ENCODE measurements at places on chromosomes 12 and 14.
A peak's percentile ranks its signal among the peaks of the same experiment; 100 is the strongest.

DNA sequence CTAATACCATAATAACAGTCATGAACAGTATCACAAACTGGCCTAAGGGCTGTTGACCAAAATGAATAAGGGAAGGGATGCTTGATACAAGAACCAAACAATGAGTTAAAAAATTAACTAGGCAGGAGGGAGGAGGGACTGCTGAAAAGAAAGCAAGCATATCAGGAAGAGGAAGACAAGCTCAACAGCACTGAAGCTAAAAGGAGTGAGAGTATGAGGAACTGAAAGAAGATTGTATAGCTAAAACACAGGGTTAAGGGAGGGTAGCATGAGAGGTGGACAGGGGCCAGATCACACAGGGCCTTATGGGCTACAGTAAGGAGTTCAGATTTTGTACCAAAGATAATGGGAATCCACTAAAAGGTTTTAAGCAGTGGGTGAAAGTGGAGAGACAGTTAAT, 34.1 kb downstream of the ITGA7 start:
- DNase-seq, result no peak

DNA sequence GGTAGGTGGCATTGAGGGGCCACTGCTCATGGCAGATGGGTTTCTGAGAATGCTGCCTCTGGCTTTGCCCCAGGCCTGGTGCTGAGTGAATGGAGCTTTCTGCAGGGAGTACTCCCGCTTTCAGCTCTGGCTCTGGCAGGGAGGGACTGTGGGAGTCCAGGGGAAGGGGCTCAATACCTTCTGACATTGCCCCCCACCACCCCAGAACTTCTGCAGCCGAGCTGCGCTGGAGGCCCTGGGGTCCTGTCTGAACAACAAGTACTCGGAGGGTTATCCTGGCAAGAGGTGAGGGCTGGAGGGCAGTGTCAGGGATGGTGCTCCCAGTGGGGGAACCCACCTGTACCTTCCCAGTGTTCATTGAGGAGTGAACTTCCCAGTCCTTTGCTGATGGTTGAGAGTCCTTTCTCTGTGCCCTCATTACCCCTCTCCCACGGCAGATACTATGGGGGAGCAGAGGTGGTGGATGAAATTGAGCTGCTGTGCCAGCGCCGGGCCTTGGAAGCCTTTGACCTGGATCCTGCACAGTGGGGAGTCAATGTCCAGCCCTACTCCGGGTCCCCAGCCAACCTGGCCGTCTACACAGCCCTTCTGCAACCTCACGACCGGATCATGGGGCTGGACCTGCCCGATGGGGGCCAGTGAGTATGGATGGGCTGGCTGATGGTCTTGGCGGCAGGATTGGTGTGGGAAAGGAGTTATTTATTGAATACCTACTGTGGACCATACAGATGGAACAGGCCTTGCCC, 1.9 kb downstream of the SHMT2 start:
- no peak for DNase-seq

- DNase-seq, result no peak
These were observed 14.5 kb upstream of the IL22 start for GRCh38 chr12:68267892-68268396.

GRCh38 chr12:51517800-51518199, 73.2 kb upstream of the SCN8A start:
- no peak for DNase-seq

GRCh38 chr14:59229653-59230406, 41.4 kb downstream of the DAAM1 start:
- DNase-seq, result peak; percentile 3

GRCh38 chr12:6635856-6636531, at the start of gene LPAR5:
LPAR5 (minus strand) TSS chr12:6635959; CDS start chr12:6621248, 14,711 bp downstream.
- DNase-seq, result peak; percentile 26

DNA sequence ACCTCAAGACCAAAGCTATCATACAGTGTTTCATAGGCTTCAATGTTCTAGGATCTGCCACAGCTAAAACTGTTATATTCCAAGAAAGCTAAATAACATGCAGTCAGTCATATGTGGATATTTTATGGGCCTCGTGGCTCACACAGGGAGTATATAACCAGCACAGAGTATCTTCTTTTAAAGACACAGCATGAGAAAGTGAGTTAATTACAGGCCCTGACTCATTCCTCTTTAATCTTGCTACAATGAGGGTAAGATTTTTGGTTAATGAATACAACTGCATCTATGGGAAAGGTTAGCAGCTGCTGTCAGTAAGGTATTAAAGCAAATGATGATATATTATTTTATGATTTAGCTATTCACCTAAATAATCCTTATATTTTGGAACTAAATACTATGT, 111.0 kb downstream of the TRAFD1 start:
- no peak for DNase-seq

DNA sequence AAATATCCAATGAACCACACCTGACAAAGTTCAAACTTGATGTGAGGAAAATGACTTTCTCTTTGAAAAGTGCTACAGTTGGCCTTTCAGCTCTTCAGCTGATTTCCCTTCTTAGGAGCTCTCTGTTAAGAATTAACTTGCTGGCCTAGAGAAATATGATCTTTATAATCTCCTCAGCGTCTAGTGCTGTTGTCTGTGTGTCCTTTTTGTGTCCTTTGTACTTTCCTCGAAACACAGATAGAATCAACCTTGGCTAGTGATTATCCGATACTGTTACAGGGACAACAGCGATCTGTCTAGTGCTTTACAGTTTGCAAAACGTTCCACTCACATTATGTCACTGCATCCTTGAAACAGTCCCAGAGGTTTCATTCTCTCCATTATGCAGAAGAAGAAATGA, 162.8 kb upstream of the RMST start:
- DNase-seq, result no peak

- DNase-seq, result no peak
These were observed 456.6 kb upstream of the TMPO start for GRCh38 chr12:98058838-98059237.

GRCh38 chr14:89469210-89470198, 52.5 kb upstream of the FOXN3 start:
- no peak for DNase-seq

GRCh38 chr12:123916729-123917128, 55.9 kb downstream of the CCDC92 start:
- DNase-seq, result peak; percentile 38

DNA sequence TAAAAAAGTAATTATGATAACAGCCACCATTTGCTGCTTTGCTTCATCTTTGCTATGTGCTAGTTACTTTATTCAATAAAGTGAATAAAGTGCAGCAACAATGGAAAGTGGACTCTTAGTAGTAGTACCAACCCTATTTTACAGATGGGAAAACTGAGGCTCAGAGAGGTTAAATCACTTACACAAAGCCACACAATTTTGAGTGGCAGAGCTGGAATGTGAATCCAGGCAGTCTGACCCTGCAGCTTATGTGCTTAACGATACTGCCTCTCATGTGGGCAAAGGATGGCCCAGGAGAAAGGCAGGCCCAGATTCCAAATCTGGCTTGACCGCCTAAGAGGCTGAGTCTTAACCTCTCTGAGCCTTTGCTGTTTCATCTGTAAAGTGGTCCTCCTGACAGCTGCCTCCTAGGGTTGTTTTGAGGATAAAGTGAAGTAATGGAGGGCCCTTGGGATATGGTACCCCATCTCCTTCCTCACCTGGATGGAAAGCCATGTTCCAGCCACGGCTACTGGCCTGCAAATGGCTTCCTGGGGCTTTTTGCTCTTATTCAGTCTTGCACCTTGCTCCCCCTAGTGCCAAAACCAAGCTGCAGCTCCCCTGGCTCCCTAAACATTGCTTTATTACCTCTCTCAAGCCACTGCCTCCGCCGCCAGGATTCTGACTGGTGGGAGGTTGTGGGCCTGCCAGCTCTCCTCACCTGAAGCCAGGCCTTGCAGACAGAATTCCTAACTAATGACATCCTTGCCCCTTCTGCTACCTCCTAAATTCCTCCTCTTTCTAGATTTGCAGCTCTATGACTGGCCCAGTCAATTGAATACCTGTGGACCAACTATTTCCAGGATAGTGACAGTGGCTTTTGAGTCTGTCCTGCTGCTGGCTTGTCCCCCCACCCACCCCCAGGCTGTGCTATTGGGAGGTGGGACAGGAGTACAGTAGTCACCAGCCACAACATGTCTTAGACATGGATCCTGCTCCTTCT, 283.3 kb upstream of the PWP1 start:
- peak; percentile 64 for DNase-seq

- no peak for DNase-seq
These were observed 19.8 kb downstream of the INSM2 start for GRCh38 chr14:35553808-35554207.

DNA sequence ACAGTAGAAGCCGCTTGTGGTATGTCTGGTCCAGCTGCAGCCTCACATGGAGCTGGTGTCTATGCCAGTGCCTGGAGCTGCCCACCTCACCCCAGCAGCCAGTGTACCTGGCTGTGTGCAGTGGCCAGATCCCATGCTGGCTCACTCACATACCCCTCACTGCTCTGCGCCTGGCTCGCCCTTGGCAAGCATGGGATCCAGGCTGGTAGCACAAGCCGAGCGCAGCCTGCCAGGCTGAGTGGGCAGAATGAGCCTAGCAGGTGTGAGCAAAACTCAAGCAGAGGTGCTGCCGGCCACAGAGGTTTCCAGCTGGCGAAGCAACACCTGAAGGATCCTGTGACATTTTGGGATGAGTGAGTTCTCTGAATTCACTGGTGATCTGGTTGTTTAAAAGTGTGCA, 5.0 kb upstream of the BTBD7 start:
- no peak for DNase-seq

- no peak for DNase-seq
These were observed 13.0 kb downstream of the TBX5 start for GRCh38 chr12:114392909-114393308.

DNA sequence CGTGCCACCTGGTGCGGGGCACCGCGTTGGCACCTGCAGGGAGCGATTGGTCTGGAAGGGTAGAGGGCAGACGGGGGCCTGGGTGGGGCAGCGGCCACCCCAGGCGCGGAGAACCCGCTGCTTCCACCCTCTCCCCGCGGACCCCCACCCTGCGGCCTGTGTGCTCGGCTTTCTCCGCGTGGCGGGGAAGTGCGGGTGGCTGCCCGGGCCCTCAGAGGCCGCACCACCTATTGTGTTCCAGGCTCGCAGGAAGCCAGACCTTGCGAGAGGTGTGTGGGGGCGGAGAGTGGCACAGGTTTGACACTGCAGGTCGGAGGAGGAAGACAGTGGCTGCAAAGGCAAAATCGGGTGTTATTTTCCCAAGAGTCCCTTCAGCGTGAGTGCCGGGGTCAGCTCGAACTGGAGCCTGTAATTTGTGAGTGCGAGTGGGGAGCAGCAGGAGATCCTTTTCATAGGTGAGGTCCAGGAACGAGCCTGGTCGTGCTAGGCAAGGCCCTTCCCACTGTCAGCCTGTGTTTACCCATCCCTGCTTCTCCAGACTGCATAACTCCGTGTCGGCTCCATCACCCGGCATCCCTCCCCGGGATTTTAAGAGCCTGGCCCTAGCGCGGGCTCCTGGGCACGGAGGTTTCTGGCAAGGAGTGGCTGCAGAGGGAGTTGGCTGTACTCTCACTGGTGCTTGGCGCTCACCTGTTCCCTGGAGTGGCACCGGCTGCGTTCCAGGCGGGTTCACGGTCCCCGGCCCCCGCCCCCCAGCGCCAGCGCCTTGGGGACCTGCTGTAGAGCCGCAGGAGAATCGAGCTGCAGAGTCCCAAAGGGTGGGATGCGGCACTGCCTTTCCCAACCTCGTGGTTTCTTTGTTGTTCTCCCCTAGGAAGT, 935 bp downstream of the TBC1D30 start:
- no peak for DNase-seq

DNA sequence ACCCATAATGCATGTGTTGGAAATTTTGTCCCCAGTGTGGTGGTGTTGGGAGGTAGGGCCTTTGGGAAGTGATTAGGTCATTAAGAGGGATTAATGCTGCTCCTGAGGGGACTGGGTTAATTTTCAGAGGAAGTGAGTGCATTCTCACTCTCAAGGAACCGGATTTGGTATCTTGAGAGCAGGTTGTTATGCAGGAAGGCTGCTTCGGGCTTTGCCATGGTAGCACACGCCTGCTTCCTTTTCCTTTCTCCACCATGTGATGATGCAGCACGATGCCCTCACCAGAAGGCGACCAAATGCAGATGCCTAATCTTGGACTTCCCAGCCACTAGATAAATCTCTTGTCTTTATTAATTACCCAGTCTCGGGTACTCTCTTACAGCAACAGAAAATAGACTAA, 257.1 kb downstream of the SSPN start:
- no peak for DNase-seq

GRCh38 chr14:54132496-54132895, 175.9 kb upstream of the BMP4 start:
- DNase-seq, result no peak

GRCh38 chr12:107318806-107319532, 225.6 kb upstream of the CRY1 start:
- no peak for DNase-seq

DNA sequence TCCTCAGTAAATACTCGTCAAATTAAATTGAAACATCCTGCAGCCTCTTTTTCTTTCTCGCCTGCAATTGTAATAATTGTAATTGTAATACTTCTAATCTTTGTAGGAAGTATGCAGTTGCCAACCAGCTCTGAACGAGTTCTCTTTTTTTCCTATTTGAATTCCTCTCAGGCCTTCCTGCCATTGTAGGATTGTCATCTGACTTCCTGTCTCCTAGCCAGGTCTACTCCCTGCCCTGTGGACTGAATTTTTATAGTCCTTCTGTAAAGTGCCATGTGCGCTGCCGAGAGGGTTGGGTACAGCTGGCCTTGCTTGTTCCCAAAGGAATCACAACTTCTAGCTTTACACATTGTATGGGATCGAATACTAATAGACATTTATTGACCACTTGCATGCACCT, 183.3 kb downstream of the SSPN start:
- no peak for DNase-seq

DNA sequence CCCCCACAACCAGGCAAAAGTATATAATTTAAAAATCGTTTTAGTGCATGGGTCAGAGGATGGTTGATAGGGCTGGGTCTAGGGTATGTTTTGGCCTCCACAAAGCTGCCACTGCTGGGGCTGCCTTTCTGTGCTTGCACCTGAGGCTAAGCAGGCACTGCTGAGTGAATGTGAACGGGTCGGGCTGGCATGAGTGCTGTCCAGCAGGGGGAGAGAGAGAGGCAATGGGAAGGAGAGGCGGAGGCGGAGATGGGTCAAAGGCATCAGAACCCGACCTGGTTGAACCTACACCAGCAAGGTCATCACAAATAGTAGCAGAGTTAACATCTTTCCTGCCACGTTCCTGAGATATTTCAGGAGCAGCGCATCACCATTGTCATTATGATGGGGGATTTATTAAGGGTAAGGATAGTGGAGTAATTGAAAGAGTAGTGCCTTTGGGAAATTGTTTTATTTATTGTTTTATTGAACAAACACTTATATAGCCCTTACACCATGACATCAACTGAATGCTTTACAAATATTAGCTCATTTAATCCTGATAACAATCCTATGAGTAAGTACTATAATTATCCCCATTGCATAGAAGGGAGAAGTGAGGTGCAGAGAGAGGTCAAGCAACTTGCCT, 5.8 kb upstream of the NRXN3 start:
- DNase-seq, result no peak

DNA sequence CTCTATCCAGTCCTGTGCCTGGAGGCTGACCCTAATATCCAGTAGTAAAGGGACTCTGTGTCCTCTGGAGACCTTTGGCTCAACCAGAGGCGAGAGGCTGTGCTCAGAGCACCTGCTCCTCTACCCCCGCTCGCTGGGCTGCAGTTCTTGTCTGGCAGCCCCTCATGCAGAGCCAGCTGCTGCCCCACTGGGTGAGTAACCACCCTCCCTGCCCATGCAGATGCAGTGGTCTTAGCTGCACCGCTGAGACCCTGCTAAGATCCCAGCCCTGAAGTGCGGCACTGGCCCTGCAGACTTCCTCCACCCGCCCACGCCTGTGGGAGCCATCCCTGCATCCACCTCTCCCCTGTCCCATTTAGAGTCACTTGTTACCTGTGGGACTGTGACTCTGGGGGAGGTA, 347.5 kb upstream of the SFSWAP start:
- no peak for DNase-seq

- no peak for DNase-seq
These were observed 16.6 kb upstream of the EEA1 start for GRCh38 chr12:92945659-92946220.
